ENCODE measurements at places on chromosomes 4 and X.

- no peak for DNase-seq
These were observed 184.4 kb downstream of the GLUD2 start for GRCh38 chrX:121231566-121232358.

- DNase-seq, result no peak
These were observed 49.6 kb downstream of the CASP3 start for GRCh38 chr4:184599492-184600135.

DNA sequence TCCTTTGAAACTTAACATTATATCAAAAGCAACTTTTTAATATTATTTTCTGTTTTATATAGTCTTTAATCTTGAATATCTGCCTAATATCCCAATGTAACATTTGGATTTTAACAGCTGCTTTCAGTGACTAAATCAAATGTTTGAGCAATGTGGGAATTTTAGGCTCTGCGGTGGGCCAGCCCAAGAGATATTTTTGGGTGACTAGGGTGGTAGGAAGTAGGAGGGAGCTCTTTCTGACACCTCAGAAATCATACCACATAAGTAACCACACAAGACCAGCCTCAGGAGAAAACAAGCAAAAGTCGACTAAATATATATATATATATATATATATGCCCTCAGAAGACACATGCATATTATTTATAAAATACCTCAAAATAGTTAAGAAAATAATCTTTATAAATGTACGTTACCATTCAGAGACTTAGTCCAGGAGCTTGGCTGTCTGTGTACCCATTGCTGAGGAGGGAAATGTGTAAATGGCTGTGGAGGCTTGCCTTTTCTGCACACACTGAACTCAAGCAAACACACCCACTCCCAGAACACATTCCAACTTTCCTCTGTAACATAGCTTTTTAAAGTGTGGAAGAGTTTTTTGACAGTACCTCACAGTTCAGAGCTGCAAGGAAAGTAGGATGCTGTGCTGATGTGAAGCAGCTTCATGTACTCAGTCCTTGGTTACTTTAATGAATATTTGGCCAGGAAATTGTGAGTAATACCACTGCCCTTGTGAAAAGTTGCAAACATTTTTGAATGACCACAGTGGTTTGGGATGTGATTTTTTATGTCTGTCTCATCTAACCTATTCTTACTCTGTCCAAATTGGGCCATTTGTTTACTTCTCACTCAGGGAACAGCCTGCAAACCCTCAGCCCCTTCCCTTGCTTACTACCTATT lies at the start of gene RTL3:
Gene RTL3 (minus strand): TSS at position 484 of the 900 bp plus-strand sequence. CDS start 908 bp downstream, outside the sequence.
- DNase-seq, result no peak

- no peak for DNase-seq
These were observed 2.7 kb downstream of the AFAP1 start for GRCh38 chr4:7937006-7937405.

GRCh38 chr4:138757432-138757831 lies 258.1 kb upstream of the NOCT start:
- no peak for DNase-seq

- no peak for DNase-seq
These were observed 154.2 kb upstream of the FAM9B start for GRCh38 chrX:9188117-9188516.

DNA sequence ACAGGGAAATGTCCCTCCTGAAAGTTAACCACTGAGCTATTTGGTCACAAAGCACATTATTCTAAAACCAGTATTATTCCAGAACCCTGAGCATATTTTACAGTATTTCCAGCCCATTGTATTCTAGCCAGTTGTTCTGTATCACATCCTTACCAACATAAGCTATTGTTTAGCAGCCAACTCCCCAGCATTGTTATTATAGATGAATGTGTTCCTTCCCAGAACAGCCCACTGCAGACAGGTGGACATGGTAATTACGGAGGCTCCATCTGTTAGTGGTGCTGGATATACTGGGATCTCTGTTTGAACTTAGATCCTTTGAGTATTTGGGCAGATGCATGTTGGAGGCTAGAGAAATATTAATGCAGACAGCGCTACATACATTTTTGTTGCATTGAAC lies 126.1 kb downstream of the MGST2 start:
- no peak for DNase-seq

DNA sequence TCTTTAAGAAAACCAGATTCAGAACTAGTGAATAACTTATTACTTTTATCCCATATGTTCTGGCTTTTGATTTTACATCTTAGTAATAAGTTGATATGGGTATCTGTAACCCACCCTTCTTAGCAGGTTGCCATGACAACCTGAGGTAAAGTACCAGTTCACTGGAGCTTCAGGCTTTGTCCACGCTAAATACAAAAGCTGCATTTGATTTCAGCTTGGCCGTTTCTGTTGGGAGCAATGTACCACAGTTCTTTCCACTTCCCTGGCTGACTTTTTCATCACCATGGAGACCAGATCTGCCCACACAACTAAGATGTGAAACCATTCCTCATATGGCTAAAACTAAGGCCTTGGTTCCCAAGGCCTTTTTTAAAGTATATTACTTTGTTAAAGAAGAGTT lies 26.1 kb downstream of the KLHL34 start:
- no peak for DNase-seq

GRCh38 chr4:53307819-53308780 lies 57.8 kb downstream of the SCFD2 start:
- DNase-seq, result no peak

- no peak for DNase-seq
These were observed 165.8 kb upstream of the PPARGC1A start for GRCh38 chr4:24055623-24056022.

DNA sequence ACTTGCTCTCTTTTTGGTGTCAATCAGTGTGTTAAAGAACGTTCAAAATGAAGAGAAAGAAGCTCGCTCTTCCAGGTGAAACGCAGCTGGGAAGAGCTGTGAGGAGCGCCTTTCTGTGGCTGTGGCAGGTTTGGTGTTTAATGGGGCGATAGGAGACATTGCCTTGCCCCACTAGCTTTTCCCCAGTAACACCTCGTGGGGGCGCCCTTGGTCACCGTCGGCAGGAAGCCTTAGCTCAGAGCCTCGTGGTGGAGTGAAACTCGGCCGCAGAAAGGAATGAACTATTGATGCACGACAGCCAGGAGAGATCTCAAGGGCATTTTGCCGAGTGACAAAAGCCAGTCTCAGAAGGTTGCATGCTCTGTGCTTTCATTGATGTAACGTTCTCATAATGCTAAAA lies 65.1 kb downstream of the GPR143 start:
- no peak for DNase-seq
